ENCODE measurements at places on chromosomes 4 and X.

- no peak for DNase-seq
Observed at GRCh38 chr4:182937268-182938204, 20.4 kb upstream of the DCTD start.

GRCh38 chrX:110276778-110277177 lies 41.1 kb downstream of the AMMECR1 start:
- DNase-seq: no peak

DNA sequence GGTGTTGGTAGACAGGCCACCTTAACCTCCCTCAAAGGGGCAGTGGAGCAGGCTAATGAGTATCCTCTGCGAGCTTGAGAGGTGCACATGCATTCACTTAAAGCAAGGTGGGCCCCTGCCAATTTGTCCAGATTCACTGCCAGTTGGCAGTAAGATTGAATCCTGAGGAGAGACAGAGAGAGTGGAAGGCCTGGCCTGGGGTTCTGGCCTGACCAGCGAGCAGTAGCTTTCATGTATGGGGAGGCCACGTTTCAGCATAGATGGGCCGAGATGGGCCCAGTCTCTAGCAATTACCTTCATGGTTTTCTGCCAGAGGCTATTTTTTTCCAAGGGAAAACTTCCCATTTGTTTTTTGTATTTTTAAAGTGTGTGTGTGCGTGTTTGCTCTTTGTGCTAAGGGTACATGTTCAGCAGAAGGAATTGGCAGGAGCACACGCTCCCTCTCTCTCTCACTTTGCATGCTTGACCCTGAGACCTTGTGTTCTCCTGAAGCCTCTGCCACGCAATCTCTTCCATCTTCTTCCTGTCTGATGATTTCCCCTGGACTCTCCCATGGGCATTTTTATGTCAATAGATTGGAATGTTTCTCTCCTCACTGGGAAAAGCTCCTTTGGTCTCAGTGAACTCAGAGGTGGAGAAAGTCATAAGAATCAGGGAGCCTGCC lies 215.8 kb upstream of the SFRP2 start:
- DNase-seq: no peak

DNA sequence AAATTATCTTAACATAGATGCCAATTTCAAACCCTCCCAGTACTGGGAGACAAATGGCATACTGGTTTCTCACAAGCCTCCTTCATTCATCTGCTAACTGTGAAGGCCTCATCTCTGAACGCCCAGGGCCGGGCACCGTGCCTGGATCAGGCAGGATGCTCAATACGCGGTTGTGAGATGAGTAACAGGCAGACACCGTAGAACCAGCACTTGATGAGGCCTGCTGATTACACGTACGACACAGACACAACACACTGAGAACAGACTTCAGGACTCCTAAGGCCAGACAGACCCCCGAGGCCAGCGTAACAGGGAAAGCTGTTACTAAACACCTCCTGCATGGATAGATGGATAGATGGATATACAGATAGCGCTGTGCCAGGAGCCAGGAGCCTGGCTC lies 154.6 kb downstream of the AFAP1 start:
- no peak for DNase-seq

GRCh38 chrX:22395372-22395771 lies 122.7 kb downstream of the CBLL2 start:
- no peak for DNase-seq
